ENCODE measurements at places on chromosomes 11 and 22.

GRCh38 chr11:129040934-129041333, 98.3 kb upstream of the TP53AIP1 start:
- DNase-seq: no peak

- DNase-seq: no peak
Observed at GRCh38 chr22:29493636-29494035, 13.6 kb downstream of the NEFH start.

- no peak for DNase-seq
Observed at GRCh38 chr11:97751952-97752351, 1268.8 kb upstream of the CNTN5 start.

DNA sequence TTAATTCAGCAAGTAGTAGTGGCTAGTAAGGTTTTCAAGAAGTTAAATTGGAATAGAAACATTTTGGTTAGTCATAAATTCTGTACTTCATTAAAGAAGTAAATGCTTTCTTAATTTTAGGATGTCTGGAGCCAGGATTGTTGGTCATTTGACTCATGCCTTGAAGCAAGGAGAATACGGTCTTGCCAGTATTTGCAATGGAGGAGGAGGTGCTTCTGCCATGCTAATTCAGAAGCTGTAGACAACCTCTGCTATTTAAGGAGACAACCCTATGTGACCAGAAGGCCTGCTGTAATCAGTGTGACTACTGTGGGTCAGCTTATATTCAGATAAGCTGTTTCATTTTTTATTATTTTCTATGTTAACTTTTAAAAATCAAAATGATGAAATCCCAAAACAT, 25.8 kb downstream of the ACAT1 start:
- DNase-seq: no peak
